ENCODE measurements at places on chromosomes 5 and 9.

- DNase-seq, result no peak
Measured at GRCh38 chr5:65861830-65862241, 64.5 kb upstream of the ERBIN start.

DNA sequence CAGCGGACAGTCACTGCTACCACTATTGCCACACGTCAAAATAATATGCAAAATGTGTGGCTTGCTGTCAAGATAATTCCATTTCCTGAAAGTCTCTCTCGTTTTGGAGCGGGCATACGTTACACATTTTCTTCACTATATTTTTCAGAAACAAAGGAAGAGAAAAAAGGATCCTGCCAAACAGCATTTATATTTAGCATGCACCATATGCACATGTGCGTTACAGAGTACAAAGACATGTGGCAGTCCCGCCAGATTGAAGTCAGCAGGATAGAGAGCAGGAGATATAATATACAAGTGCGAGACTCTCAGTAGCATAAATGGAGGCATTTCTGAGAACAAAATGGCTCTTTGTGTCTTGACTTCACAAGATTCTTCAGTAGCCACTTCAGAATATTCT lies 221.6 kb upstream of the KIF2A start:
- DNase-seq, result no peak

- DNase-seq, result no peak
Measured at GRCh38 chr9:103680581-103680980, 413.5 kb upstream of the SMC2 start.

DNA sequence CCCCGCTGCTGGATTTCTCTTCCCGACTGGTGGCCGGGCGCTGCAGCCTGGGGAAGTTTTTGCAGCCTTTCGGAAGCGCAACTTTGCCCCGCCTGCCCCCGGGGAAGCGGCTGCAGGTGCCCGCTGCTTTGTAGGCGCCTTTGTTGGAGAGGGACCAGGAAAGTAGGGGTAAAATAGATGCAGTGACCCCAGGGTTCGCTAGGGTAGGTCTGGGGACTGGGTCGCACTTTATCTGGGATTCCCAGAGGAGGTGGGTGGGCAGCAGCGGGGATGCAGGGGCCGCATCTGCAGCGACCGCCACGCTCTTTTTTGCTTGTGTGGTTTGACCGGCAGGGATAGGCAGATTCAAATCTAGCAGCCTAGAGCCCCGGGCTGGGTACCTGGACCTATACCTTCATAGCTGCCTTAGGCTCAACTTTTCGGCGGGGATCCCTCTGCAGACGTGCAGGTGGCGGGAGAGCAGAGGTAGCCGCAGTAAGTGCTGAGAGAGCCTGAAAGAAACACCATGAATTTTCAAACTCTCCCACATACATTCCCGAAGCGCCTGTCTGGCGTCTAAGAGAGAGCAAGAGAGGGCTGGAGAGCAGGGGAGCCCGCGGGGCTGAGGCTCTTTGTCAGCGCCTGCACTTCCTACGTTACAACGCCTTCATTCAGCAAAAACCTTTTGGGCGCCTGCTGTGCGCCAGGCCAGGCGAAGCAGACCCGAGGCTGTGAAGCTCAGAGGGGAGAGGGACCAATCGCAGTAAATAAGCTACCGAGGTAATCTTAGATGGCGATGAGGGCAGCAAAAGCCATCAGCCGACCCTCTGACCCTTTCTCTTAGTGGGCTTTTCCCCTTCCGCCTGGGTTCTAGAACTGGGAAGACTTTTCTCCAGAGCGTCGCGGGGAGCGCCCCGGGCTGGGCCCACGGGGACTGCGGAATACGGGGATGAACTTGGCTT lies 642 bp downstream of the SV2C start:
- DNase-seq, result no peak

DNA sequence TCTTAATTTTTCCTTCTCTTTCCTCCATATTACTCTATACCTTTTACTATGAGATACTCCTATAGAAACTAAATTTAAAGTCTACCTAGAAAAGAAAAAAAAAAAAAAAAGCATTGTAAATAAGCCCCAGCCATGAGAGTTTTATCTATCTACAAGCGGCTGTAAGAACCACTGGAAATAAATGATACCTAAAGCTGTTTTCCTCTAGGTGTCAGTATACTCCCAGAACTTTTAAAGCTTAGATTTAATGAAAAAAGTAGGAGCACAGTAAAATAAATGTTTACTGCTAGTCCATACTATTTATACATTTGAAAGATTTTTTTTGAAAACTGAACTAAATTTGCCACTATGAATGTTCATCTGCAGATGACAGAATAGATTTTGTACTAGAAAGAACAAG lies 26.2 kb downstream of the TYRP1 start:
- no peak for DNase-seq

DNA sequence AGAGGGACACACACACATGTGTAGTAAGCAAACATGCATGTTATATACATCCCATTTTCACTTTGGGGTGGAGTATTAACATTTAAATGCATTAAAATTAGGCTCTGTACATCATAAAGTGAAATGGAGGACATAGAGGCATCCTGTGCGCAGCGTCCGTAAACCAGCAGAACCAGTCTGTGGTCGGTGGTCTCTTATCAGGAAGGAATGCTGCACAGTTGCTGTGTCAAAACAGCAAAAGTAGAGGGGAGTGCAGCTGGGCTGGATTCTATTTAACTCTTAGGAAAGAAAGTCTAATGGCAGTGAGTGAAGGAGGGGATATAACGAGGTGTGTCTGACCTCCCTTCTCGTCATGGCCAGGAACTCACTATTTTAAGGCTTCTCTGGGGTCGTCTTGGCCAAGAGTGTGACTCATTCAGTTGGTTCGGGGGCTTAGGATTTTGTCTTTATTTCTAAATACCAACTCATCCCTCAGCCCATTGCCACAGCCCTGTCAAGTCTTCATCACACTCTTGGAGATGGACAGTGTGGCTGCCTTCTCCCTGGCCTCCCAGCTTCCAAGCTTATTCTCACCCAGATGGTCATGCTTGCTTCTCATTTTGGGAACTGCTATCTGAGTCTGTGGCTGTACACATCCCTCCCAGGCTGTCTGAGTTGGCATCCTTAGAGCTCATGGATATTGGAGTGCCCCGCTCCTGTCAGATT lies 20.1 kb upstream of the CXCL14 start:
- DNase-seq, result no peak

- no peak for DNase-seq
Measured at GRCh38 chr5:139812836-139813805, 17.5 kb downstream of the PSD2 start.

DNA sequence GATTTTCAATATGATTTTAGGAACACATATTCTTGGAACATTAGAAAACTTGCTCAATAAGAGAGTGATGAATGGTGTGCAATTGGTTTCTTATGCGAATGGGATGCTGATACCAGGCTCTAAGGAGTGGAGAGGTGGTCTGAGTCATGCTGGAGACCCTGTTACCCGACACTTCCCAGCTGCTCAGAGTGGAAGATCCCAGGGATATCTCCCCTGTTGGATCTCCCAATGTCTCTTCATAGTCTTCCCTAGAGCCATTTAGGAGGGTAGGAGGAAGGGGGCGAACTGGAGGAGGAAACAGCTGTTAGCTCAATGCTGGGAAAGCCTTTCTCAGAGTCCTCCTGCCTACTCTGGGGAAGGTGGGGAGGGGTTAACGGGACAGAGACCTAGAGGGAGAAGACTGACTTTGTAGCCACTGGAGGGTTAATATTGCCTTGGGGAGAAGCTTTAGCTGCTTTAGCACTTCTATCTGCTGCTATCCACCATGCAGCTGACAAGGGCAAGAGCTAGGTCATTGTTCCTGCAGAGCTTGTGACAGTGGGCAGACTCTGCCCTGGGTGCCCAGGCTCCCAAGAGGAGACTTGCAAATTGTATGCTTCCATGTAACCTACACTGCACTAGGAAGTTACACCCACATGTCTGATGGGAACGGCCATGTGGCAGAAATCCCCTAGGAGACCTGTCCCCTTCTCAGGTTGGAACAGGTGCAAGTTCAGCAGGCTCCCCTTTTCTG lies 301.0 kb downstream of the GADD45G start:
- DNase-seq, result no peak

DNA sequence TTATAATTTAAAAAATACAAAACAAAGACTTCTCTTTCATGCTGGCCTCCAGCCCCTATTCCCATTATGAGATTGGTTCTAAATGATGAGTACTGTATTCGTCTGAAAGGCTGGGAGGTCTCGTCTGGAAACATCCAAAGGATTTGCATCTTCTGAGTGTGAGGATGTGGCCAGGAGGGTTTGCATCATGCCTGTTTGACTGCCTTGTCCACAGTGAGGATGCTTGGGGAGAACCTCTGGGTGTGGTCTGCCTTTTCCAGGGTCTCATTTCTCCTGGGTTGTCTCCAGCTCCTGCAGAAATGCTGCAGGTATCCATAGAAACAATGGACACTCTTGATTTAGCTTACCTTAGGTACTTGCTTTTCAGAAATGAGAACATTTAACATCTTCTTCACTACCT lies 26.4 kb upstream of the CXCL14 start:
- no peak for DNase-seq

GRCh38 chr9:69172895-69173294 lies 1.2 kb upstream of the TJP2 start:
- no peak for DNase-seq

DNA sequence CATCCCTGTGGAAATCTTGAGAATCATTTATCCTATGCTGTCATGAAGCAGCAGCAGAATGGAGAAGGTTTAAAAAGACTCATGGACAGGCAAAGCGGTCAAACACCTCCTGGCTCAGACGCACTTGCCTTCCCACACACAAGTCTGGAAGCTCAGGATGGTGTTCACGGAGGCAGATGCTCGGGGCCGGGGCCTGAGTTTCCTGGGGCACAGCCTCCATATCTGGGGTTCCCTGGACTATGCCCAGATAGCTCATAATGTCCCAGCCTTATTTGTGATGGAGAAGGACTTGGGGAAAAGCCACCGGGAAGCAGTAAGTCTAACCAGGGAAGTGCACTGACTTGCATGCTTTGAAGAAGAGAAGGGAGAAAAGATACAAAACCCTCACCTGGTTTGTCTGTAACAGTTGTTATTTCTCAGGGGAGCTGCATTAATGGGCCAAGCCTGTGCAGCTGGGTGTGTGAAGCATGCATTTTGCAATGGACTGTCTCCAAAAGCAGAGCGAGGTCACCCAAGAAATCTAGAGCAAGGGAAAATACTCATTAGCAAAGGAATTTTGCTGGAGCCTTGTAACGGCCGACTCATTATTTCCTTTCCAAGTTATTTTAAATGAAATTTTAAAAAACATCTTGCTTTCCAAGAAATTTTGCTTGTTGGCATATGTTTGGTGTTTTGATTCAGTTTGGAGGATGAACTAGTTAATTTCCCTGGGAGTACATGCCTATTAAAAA lies 3.4 kb downstream of the S1PR3 start:
- no peak for DNase-seq

GRCh38 chr9:83449983-83450382 lies 88.2 kb downstream of the FRMD3 start:
- no peak for DNase-seq

- DNase-seq, result no peak
Measured at GRCh38 chr5:108801776-108802175, 54.1 kb downstream of the FER start.

- no peak for DNase-seq
Measured at GRCh38 chr9:129889122-129889940, 54.1 kb downstream of the USP20 start.

DNA sequence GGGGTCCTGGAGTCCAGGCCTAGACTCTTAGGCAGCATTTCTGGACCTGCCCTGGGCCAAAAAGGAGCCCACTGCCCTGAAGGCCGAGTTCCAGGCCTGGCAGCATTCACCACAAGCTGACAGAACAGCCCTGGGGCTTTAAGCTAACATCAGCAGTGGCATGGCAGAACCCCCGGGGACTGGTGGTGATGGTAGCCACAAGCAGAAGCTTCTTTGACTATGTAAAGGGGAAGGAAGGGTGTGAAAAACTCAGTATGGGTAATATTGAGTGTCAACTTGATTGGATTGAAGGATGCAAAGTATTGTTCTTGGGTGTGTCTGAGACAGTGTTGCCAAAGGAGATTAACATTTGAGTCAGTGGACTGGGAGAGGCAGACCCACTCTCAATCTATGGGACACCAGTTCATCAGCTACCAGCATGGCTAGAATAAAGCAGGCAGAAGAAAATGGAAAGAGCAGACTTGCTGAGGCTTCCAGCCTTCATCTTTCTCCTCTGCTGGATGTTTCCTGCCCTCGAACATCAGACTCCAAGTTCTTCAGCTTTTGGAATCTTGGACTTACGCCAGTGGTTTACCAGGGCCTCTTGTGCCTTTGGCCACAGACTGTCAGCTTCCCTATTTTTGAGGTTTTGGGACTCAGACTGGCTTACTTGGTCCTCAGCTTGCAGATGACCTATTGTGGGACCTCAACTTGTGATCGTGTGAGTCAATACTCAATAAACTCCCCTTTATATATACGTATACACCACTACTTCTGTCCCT lies 661.0 kb upstream of the C9orf72 start:
- DNase-seq, result no peak

GRCh38 chr9:297104-297972 lies 82.7 kb downstream of the DOCK8 start:
- peak; percentile 30 for DNase-seq

- DNase-seq, result no peak
Measured at GRCh38 chr5:36300191-36300926, 1.3 kb downstream of the RANBP3L start.

GRCh38 chr9:136888454-136888853 lies 2.1 kb downstream of the TRAF2 start:
- no peak for DNase-seq

GRCh38 chr5:152092580-152092979 lies 167.9 kb upstream of the GLRA1 start:
- DNase-seq, result no peak

- no peak for DNase-seq
Measured at GRCh38 chr9:99373912-99374311, 151.8 kb downstream of the SEC61B start.

DNA sequence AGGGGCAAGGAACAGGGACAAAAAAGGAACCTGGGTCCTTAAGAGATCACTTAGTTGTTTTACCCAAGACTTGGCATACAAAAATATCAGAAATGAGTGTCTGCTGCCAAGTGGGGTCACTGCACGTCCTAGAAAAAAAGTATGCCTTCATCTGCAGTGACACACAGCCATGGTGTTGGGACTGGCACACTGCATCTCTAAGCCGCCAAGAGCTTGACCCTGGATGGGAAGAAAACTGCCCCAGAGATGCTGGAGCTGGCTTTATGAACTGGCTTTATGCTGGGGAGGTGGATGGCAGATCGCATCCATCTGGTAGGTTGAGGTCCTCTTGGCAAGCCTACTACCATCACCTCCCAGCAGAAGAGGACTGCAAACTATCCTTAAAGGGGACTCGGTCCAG lies 51.7 kb downstream of the IRF1 start:
- no peak for DNase-seq

DNA sequence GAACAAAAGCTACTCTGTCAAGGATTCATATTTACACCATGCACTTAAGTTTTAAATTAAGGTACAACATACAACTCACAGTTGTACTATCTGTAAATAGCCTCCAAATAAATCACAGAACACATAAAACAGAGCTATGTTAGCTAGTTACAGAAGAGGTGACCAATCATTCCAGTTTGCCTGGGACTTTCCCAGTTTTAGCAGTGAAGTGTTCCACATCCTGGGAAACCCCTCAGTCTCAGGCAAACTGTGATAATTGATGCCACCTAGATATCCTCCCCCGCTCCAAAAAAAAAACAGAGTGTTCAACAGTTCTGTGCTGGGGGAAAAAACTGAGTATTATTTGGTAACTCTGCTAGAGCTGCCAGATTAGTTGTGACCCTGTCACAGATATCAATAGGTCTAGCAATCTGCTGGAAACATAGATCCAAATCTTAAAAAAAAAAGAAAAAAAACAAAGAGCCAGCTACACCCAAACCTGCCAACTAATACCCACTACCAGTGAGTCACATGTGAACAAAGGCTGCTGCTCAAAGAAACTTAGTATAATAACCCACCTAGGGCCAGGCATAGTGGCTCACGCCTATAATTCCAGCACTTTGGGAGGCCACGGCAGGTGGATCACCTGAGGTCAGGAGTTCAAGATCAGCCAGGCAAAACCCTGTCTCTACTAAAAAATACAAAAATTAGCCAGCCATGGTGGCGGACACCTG lies 5.7 kb downstream of the TBCA start:
- DNase-seq, result no peak
